ENCODE measurements at places on chromosomes 2 and 18.
A peak's percentile ranks its signal among the peaks of the same experiment; 100 is the strongest.

- DNase-seq, result no peak
Measured at GRCh38 chr18:3002732-3003131, 10.2 kb downstream of the LPIN2 start.

- no peak for DNase-seq
Measured at GRCh38 chr2:210642333-210642732, 85.9 kb downstream of the CPS1 start.

DNA sequence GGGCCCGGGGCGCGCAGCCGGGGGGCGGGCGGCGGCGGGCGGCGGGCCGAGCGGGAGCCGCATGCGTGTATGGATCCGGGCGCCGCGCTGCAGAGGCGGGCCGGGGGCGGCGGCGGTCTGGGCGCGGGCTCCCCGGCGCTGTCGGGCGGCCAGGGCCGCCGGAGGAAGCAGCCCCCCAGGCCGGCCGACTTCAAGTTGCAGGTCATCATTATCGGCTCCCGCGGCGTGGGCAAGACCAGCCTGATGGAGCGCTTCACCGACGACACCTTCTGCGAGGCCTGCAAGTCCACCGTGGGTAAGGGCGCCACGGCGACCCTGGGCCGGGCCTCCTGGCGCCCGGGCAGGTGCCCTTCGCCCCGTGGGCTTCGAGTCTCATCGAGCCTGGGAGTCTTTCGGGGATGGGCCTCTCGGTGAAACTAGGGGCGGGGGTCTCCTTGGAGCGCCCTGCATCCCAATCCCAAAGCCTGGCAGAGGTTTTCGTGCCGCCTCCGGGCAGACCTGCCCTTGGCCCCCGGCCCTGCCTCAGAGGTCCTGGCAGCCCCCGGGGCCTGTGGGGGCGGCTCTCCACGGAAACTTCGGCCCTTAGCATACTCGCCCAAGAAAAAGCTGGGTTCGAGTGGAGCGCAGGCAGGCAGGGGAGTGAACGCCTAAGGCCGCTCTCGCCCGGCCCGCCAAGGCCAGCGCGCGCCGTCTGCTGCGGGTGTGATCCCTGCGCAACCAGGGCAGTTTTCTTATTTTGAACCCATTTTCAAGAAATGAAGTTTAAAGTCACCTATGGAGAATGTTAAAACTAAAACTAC, 622 bp downstream of the RAB12 start:
- peak; percentile 11 for DNase-seq

DNA sequence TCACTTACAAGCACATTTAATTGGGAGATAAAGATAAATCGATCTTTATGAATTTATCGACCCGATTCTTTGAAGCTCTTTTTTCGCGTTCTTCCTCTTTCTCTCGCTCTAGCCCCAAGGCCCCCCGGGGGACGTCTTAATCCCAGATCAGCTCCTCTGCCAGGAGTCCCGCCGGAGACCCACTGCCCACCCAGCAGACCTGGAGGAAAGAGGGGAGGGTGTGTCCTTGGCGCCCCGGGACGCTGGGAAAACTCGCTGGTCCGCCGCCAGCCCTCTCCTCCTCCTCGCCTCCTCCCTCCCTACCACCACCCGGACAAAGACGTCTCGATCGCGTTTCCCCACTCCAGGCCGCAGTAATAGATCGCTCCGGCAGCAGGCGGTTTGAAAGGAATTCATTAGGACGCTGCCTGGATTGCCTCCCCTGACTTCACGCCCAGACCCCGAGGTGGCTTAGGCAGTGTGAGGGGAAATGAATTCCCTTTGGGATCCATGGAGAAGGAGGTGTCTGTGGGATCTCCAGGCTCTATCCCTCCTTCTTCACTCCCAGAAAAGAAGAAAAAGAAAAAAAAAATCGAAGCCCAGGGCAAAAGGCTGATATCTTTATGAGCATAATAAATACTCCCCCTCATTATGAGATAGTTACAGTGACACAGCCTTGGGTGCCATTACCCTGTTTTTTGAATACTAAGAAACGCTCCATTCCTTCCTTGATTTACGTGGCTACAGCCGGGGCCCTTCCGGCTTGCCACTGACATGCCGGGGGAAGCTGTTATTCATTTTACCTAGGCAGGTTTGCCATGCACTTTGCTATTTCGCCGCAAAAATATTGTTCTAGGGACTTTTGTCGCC, 1.8 kb upstream of the GBX2 start:
- no peak for DNase-seq

DNA sequence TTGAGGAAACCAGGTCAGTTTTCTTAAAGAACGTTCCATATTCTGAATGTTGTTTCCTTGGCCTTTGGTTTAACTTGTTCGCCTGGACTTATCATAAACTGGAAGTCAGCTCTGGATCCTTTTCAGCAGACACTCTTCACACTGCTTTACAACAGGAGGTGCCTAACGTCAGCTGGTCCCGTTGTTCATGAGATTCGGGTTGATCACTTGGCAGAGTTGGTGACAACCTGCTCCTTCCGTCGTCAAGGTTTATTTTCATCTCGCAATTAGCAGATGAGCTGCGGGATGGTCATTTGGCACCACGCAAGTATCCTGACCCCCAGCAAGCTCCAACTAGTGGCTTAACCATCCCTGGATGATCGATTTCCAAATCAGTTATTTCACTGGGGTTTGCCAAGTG, 23.0 kb upstream of the BIN1 start:
- DNase-seq, result no peak

- DNase-seq, result peak; percentile 86
Measured at GRCh38 chr2:174341293-174341994, 6.7 kb downstream of the SP9 start.

- no peak for DNase-seq
Measured at GRCh38 chr2:200025717-200026116, 70.3 kb downstream of the MAIP1 start.

- DNase-seq, result no peak
Measured at GRCh38 chr2:66576561-66577320, 141.8 kb downstream of the MEIS1 start.

DNA sequence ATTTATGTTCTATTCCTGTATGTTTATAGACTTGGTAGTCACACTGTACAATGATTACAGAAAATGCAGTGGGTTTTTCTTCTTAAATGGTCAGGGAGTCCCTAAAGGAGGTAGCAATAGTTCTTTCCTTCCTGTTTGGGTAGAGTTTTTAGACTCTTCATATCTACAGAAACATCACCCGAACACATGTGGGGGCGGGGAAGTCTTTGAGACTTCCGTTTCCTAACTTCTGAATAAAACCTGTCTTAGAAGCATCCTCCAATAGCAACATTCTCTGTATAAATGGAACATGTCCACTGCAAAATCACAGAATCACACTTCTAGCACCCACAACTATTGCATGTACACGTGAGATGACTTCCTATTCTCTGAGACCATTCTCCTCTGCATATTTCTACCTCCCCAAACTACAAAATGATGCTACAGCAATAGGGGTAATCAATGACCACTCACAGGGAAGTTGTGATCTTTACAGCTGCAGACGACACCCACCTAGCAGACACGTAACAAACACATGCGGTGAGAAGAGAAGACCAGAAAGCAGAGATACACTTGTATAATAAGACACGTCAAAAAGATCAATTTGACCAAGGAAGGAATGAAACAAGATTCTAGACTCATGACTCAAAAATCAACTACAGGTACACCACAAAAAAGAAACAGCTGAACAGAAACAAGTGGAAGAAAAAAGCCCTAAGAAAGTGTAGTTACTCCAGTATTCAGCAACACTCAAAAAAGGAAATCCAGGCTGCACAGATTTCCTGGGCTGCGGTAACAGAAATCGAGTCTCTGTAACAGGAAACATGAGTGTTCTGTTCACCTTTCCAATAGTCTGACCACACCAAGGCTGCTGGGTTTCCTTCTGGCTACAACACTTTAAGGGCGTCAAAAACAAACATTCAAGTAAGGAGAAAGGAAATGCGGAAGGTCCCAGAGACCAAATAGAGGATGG, 120.4 kb downstream of the ZNF516 start:
- no peak for DNase-seq

GRCh38 chr2:47150175-47150574, 4.9 kb downstream of the STPG4 start:
- no peak for DNase-seq

DNA sequence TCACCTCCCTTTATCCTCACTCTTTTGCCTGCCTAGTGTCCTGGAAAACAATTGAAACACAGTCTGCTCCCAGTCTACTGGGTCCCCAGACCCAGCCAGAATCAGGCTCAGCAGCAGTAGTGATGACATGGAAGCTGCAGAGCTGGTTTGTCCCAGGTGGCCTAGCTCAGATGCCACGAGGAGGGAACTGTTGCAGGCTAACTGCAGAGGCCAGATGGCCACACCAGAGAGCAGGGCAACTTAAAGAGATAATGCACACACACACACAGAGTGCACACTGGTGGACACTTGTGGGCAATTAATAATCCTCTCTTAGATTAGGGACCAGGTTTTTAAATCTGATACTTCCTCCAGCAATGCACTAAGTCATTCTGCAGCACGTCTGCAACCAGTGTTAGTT, 42.4 kb downstream of the GYPC start:
- DNase-seq, result no peak

DNA sequence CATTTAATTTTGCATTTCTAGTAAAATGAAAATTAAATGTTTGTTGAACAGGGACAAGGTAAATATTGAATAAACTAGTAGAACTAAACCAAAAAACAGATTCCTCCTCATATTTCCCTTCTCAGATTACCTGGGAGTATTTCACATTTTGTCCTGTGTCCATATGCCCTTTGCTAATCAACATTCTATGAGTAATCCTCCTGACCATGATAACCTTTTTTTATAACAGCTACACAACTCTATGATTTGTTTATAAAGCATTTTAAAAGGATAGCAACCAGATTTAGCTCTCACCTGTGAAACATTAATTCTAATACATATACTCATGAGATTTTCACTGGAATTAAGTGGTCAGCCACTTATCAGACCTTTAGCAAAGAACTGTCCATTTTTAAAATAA, 7.1 kb upstream of the DSG2 start:
- no peak for DNase-seq

GRCh38 chr2:127106457-127106990, 430 bp downstream of the BIN1 start:
- no peak for DNase-seq

DNA sequence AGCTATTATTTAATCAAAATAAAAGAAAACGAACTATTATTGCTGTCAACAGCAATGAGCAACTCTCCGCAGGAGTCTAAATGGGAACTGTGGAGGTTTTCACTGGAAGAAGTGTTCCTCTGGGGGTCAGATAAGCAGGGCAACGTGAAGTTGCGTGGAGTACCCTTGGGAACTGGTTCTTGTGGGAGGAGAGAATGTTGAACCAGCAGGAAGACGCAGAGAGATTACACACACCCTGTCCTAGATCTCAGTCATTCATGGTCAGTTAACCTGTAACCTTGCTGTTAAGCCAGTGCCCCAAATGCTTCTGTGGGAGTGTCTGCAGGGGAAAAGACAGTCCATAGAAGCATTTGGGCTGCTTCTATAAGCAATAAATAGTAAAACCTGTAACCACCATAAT, 20.4 kb upstream of the CABLES1 start:
- no peak for DNase-seq

DNA sequence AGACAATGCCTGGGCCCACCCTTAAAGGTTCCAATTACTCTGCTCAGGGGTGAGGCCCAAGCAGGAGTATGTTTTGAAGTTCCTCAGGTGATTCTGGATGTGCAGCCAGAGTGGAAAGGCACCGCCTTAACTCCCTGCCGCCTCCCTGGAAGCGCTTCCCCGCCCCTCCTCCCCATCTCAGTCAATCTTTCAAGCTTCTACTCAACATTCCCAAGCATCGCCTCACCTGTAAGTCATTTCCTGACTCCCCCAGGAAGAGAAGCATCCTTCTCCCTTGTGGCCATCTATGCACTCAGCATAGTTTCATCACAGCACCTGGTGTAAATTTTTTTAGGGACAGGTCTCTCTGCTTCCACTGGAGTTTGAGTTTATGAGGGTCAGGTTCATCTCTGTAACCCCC, 67.5 kb downstream of the MYL12B start:
- DNase-seq, result no peak

DNA sequence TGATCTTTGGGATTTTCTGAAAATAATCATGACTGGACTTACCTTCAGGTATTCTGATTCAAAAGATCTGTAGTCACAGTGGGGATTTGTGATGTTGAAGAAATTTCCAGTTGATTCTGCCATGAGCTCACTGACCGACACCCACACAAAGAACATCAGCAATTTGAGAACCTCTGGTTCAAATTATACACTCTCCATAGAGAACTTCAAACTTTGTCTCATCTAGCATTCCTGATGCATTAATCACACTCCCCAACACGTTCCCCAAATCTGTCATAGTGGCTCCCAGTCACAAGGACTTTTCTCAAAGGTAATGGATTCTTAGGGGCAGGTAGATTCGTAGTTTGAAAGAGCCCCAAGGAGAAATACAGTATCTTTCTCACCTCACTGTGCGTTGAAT, 584.3 kb downstream of the FBXO15 start:
- DNase-seq, result no peak

Data from T-helper 1 cell (primary cell).